ENCODE measurements at places on chromosomes 2 and 18.

DNA sequence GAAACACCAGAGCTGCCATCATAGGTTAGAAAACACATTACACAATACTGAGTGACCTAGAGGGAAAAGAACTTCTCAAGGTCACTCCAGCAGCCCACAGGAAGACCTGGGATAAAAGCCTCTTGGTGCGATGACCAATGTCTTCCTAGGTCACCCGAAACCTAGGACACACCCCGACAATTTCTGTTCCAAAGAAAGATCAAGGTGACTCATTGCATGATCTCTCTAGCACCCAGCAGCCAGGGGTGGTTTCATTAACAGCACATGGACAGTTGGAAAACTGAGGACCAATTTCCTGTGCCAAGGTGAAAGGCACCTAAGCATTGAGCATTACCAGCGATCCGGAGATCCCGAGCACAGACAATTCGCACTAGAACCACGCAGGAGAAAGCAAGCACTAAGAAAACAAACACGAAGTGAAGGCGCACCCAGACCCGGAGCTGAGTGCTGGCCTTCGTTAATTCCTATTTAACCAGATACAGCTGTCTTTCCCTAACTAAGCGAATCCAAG, 1.5 kb downstream of the CACNB4 start:
- DNase-seq: no peak

DNA sequence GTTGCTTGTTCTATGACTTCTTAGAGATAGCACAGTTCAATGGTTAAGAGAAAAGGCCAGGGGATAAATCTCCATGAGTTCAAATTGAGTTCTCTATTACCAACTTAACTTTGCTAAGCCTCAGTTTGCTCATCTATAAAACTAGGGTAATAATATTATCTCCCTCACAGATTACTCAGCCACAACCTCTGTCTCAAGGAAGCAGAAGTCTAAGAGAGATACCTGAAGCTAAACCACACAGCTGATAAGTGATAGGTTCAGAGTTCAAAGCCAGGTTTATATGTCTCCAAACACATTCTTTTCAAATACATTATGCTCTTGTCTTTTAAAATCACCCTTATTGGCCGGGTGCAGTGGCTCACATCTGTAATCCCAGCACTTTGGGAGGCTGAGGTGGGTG, 287.7 kb downstream of the NBAS start:
- no peak for DNase-seq

DNA sequence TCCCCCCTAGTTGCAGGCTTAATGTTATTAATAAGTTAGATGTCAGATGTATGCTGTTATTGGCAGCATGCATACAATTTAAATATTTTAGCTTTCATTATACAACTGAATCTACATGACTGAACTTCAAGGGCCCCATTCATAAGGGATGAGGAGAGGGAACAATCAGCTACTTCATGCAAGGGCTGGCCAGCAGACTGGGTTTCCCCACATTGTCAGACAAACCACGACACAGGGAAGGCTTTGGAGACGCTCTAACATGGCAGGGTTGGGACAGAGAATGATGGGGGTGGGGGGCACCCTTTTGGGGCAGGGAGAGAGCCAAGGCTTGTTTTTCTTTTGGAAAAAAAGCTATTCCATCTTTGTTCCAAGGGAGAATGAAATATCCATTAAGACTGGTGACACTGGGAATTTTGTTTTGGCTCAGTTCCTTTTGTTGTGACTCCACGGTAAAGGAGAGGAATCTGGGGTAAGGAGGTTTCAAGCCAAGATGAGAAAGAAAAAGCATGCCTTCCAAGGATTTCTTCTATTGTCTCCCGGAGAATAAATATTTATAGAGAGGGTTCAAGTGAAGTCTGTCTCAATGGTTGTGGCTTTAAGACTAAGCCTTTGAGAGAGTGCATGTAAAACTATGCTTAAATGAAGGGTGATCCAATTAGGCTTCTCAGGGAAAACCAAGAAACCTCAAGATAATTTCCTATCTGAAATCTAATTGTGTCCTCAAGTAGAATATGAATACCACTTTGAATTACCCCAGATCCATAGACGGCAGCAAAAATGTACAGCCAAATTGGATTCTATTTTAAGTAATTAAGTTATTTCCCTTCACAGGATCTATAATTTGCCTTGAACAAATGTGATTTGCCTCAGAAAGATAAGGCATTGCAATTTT, 5.4 kb downstream of the CXCR4 start:
- no peak for DNase-seq

DNA sequence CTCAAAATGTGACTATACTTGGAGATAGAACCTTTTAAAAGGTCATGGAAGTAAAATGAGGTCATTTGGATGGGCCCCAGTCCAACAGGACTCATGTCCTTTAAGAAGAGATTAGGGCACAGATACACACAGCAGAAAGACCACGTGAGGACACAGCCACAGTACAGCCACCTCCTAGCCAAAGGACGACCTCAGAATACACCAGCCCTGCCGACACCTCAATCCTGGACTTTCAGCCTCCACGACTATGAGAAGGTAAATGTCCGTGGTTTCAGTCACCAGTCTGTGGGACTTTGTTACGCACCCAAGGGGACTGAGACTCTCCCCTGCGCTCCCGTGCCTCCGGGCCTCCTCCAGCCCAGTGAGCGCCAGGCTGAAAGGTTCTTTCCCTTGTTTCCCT, 30.2 kb upstream of the HPCAL1 start:
- DNase-seq: no peak

DNA sequence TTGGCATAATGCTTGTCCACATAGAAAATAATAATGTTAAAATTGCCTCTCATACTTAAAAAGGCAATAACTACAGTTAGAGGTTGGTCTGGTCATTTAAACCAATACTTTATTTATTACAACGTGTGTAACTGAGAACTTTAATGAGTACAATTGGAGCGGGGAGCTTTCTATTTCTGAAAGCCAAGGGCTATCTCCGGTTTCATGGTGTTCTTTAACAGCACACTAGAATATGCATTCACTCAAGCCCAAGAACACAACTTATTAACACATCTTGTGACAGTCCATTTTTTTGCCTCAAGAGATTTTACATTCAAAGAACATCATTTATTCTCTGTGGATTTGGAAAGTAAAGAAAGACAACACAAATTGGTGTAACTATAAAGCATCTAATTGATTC, 131.8 kb downstream of the KCNH7 start:
- no peak for DNase-seq

- DNase-seq: no peak
Observed at GRCh38 chr18:32095192-32095899, 3.7 kb downstream of the RNF138 start.

DNA sequence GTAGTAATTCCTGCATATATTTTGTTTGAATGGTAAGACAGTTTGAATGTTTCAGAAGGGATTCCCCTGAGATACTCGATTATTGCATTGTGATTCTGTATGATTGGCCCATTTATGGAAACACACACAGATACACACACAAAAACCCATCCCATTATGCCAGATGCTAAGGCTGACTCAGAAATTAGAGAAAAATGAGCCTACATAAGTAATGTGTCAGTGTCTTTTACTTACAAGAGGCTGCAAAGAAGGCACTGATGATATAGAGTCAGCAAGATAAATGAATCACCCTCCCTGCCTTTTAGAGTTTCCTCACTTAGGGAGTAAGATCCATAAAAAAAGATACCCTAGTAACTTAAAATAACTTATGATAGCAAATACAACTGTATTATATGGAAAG, 1481.1 kb upstream of the ACVR2A start:
- no peak for DNase-seq
